ENCODE measurements at places on chromosomes 16 and 17.
A peak's percentile ranks its signal among the peaks of the same experiment; 100 is the strongest.

DNA sequence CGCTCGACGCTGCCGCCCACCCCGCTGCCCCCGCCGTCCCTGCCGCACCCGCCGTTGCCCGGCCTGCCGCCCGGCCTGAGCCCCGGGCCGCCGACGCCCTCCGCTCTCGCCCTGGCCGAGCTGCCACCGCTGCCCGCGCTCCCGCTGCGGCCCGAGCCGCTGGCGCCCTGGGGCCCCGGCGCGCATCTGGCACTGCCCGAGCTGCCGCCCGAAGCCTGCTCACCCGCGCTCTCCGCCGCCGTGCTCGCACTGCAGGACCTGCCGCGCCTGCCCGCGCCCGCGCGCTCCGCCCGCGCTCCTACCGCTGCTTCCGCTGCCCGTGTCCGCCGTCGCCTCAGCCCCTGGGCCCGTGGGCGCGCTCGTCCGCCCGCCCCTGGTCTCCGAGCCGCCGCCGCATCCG is 8.4 kb upstream of the CLDN9 start:
- no peaks in the 10 kb centered on the region for H3K27me3 ChIP-seq
- H3K36me3 ChIP-seq = peaks cover 1% of the 10 kb centered on the region
- DNase-seq = no peak
- no peak overlapping the region for H3K27ac ChIP-seq
- peak overlapping the region; percentile 83 for H3K4me3 ChIP-seq
- peaks cover 32% of the 10 kb centered on the region for H3K4me1 ChIP-seq

- peak overlapping the region; percentile 58 for H3K27ac ChIP-seq
- H3K27me3 ChIP-seq = no peaks in the 10 kb centered on the region
- H3K36me3 ChIP-seq = peaks cover 21% of the 10 kb centered on the region
- no peaks in the 10 kb centered on the region for H3K4me1 ChIP-seq
- H3K4me3 ChIP-seq = no peak overlapping the region
These were observed 46.3 kb upstream of the INTS2 start for GRCh38 chr17:61974115-61974514.

DNA sequence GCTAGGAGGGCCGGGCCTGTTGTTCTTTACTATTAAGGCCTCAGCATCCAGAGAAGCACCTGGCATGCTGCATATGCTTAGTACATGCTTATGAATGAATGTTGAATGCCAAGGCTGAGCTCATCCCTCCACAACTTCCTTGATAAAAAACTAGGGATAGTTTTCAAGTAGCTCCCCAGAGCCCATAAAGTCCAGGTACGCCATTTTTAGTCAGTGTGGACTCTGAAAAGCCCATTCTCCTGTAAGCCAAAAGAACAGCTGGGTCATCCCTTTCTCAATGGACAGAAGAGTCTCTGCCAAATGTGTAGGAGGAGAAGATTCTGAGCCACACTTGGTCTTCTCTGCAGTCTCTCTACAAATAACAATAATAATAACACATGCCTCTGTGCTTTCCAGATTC is 8.9 kb upstream of the ITGB3 start:
- H3K4me1 ChIP-seq = no peaks in the 10 kb centered on the region
- no peak overlapping the region for H3K27ac ChIP-seq
- H3K4me3 ChIP-seq = no peak overlapping the region
- DNase-seq = no peak
- H3K27me3 ChIP-seq = peaks cover 15% of the 10 kb centered on the region

DNA sequence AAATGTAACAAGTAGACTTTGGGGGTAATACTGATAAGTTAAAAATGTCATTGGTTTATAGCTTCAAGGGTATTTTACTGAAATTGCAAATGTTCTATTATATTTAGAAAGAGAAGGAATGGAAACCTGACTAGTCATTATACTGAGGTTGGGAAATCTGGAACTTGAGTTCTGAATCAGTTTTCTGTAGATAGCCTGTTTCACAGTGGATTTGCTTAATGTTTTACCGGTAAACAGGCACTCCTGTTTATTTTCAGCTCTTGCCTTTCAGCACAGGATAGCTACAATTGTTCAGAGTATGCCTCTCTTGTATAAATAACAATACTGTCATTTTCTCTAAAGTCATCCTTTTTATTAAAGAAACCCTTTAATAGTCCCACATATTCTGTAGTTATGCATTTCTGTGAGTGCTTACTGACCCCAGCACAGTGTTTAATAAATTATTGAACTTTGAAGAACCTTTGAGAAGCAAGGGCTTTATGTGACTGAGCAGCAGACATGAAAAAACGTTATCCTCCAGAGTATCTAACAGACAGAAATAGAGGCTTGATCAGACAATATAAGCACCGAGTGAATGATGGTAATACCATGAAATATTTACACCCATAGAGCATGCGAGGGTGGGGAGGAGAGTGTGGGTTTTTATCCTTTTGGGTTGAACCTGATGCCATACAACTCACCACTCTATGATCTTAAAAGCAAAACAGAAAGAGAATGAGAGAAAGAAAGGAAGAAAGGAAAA is 58.2 kb downstream of the FTO start:
- H3K27me3 ChIP-seq = no peaks in the 10 kb centered on the region
- peak overlapping the region; percentile 3 for H3K27ac ChIP-seq
- H3K4me1 ChIP-seq = peaks cover 46% of the 10 kb centered on the region
- H3K36me3 ChIP-seq = peaks cover 2% of the 10 kb centered on the region
- peak overlapping the region; percentile 15 for H3K4me3 ChIP-seq

DNA sequence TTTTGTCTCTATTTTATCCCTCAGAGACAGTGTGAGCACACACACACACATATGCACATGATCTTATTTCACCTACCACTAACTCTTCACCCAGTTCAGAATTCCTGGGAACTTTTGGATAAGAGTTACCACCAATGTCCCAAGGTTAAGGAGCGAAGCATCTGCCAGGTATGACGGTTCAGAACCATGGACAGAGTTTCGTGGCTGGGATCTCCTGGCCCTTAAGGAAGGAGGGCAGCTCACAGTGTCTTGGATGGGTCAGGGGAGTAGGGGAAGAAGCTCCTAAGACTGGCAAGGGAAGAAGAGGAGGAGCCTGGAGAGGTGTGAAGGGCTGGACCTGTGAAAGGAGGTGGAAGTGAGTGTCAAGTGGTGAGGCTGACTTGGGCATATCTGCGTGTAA is 23.0 kb upstream of the TMEM132E start:
- H3K36me3 ChIP-seq = no peaks in the 10 kb centered on the region
- H3K27me3 ChIP-seq = peaks cover 29% of the 10 kb centered on the region
- peak; percentile 40 for DNase-seq

GRCh38 chr16:50602531-50603205 is 54.5 kb downstream of the NKD1 start:
- peaks cover 6% of the 10 kb centered on the region for H3K27me3 ChIP-seq
- no peaks in the 10 kb centered on the region for H3K36me3 ChIP-seq
- no peak for DNase-seq
- no peak overlapping the region for H3K4me3 ChIP-seq

All from progenitor cell of endocrine pancreas (in vitro differentiated cells).